ENCODE measurements at places on chromosomes 1 and 21.

DNA sequence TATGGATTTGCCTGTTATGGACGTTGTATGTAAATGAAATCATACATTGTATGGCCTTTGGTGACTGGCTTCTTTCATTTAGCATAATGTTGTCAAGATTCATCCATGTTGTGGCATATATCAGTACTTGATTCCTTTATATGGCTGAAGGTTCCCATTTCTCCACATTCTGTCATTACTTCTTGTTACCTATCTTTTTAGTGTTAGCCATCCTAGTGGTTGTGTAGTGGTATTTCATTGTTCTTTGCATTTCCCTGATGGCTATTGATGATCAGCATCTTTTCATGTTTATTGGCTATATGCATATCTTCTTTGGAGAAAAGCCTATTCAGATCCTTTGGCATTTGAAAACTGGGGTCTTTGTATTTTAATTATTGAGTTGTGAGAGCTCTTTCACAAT, 39.8 kb upstream of the PODN start:
- no peak for ATAC-seq

DNA sequence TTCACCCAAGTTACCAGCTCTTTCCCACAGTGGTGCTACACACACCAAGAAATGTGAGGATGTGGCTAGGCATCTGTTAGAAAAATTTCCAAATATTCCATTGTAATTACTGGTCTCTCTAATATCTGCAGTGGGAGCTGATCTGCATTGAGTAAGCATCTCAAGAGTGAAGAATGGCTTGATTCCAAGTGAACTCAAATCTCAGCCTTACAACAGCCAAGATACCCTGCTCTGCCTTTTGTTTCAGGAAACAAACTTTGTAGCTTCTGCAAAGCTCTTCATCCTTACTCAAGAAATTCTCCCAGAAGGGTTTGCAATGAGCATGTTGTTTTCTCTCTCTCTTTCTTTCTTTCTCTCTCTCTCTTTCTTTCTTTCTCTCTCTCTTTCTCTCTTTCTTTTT, 181.1 kb downstream of the FCRL5 start:
- no peak for ATAC-seq

GRCh38 chr1:181250038-181250437, 161.5 kb downstream of the IER5 start:
- no peak for ATAC-seq

DNA sequence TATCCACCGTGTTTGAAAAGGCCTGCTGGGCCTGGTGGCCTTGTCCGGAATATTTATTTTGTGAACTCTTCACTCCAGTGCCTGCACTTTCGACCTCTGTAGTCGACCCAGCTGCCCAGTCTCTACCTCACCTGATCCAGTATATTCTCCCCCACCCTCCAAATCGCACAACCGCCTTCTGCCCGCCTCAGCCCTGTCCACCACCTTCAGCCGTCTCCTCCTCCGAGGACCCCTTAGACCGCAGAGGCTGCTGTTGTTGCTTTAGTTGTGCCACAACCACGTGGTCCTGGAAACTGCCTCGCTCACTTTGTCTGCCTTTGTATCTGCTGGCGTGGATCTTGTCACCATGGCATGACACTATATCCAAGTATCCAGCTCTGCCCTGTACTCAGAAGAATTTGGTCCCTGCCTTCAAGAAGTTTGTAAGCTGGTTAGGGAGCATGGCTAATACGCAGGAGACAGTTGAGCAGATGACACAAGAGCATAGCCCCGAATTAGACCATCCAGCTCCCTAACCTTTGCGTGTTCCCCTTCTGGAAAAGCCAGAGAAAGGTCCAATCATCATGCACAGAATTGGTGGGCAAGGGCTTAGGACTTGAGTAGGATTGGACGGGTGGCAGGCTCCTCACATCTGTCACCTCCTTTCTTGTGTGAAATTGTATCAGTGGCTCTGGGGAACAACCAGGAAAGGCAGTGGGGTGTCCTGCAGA, 1.5 kb downstream of the PHGDH start:
- ATAC-seq, result no peak

- peak; percentile 45 for ATAC-seq
These were observed 203.2 kb downstream of the APP start for GRCh38 chr21:25967181-25967900.

DNA sequence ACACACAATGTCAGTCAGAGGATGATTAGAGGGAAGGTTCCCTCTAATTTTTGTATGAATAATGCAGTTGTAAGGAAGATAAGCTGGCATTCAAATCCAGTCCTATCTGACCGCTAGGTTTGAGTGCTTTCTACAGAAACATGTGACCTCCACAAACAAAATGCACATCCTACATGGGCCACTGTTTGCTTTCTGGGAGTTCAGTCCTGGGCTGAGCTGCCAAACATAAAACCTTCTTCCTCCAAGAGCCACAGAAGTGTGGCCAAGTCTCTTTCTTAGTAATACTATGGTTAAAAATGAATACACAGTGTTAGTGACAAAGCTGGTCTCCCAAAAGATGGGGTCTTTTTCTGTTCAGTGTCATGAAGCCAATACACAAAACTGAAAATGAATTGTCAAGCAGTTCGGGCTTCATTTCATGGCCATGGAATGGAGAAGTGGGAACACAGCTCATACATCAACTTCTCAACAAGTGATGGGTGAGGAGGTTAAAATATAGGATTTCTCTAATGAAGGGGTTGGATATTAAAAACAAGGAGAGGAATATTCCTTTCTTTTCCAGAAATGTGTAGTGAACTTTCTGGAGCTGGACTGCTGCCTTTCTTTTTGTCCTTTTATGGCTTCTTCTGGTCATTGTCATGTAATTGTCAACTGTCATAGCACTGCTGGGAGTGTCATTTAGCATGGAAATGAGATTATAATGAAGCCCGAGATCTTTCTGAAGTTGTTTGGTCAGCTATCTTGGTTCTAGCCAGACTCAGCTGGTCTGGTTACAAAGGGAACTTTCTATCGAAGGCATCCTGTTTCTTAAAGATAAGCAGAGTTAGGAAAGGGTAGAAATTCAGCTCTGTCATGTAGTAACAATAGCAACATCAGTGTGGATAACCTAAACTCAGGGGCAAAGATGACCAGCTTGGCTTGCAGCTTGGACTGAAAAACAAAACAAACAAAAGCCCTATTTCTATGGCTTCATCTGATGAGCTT, 135.1 kb downstream of the CHD1L start:
- no peak for ATAC-seq

DNA sequence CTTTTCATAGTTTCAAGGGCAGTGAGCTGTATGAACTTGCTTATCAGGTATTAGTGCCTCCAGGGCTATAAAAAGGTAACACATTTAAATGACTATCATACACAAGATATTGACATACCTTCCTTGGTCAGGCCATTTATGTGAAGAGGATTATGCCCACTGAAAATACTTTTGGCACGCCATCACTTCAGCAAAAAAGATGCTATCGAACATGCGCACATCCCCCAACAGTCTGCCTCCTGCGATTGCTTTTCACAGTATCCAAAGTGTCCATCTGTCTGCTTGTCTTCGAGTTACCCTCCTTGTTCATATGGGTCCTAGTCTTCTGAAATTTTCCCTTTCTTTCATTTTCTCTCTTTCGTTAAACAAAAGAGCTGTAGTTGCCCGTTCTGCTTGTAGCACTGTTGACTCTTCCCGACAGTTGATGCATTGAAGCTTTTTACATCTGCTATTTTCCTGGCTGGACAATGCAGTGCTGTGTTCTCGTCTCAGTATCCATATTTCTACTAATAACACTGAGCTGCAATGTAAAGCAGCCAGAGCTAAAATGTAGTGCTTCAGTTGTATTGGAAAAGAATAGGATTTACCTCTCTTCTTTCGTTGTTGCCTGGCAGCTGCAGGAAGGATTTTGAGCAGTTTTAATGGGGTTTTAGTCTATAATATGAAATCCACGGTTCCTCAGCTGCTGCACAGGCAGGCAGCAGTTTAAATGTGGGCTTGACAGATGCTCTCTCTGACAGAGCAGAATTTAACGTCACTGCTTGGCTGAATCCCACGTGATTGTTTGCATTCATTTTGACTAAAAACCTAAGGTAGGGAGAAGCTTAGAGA, at the start of gene B3GALT2:
TSS of gene B3GALT2 (minus strand) at position 713 of the 831 bp plus-strand sequence. CDS start 5,051 bp downstream, outside the sequence.
- peak; percentile 84 for ATAC-seq

- ATAC-seq, result no peak
These were observed 1.1 kb downstream of the CRCT1 start for GRCh38 chr1:152515434-152515783.

DNA sequence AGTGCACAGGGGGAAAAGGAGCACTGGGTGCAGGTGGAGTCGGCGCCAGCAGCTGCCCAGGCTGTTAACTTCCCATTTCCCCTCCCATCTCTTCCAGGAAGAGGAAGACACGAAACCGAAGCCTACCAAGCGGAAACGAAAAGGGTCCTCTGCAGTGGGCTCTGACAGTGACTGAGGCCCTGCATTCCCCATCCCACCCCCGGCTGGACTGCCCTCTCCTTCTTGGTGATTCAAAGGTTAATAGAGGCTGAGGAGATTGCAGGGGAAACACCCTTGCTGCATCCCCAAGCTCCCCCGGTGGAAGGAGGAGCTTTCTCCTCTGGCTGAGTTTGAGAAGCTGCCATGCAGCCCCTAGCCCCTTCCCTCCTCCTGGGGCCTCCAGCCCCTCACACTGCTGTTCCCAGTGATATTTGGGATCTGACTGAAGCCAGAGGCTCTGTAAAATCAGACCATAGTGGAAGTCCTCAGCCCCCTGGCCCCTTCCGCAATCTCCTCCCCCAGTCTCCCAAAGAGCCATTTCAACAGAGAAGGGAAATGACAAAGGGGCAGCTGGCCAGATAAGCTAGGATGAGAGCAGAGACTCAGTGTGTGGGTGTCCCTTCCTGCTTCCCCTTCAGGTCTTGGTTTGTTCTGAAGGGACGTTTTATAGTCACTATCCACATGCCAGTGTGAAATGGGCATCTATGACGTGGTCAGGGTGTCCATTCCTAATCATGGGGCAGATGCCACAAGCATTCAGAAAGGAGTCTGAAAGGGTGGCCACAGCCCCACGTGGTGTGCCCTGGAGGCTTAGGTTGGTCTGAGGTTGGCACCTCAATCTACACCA, 1.9 kb upstream of the SLC27A3 start:
- no peak for ATAC-seq

DNA sequence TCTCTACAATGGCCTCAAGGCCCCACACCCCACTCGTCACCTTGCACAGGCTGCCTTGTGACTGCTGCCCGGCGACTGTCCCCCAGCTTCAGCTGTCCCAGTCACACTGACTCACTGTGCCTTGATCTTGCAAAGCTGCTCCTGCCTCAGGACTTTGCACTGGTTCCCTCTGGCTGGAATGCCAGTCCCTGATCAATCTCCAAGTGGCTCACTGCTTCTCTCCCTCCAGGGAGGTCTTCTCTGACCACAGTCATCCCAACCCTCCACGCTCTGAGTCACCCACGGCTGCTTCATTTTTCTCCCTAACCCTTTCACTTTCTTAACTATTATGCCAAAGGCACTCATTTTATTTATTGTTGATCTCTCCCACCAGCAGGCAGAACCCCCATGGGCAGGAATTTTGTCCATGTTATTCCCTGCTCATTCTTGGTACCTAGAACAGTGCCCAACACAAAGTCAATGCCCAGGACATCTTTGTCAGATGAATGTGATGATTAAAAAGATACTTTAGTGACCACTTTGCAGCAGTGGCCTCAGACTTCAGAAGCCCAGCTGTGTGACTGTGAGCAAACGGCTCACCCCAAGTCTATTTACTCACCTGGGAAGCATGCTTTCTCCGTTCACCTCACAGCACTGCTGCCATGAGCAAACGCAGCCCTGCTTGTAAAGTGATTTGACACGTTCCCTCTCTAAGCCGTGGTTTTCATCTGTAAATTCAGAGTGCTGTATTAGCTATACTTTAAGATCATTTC, 53.4 kb downstream of the ZBTB18 start:
- ATAC-seq, result no peak

DNA sequence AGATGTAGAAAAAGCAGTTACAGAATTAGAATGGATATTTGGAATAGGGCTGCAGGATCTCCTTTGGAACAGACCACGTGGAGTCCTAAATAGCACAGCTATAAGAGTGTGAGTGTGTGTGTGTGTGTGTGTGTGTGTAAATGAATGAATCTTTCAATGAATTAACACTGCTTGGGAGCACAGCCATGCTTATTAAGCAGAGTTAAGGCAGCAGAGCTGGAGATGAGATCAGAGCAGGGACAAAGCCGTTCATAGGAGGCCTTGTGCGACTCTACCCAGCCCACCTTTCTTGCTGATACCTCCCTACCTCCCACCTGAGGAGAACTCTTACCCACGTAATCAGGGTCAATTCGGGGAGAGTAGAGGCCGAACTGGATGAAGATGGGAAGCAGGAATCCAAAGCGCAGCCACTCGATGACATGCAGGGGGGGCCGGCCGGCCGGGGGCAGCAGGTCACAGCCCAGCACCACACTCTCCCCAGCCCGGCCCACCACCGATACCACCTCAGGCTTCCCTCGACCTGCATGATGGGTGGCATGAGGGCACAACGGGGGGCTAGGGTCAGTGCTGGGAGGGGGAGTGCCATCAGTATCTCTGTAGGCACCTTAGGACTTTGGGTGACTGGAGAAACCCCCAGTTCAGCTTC, 2.7 kb downstream of the IGSF9 start:
- no peak for ATAC-seq

GRCh38 chr1:194277927-194278326, 1091.5 kb upstream of the B3GALT2 start:
- ATAC-seq, result peak; percentile 48

DNA sequence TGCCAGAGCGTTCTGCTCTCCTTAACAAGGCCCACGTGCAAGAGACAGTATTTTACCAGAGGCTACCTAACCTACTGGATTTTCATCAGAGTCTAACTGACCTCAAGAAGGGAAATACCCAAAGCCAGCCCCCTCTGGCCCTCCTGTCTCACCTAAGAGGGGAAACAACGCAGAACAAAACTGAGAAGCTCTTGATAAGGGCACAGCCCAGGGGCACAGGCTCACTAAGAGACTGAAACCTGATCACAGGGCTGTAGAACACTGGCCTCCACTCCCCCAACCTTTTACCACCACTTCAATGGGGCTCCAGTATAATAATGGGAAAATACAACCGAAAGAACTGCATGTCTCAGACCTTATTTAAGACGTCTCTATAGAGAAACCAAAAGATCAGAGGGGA, 449.5 kb upstream of the CAMK1G start:
- ATAC-seq, result no peak

DNA sequence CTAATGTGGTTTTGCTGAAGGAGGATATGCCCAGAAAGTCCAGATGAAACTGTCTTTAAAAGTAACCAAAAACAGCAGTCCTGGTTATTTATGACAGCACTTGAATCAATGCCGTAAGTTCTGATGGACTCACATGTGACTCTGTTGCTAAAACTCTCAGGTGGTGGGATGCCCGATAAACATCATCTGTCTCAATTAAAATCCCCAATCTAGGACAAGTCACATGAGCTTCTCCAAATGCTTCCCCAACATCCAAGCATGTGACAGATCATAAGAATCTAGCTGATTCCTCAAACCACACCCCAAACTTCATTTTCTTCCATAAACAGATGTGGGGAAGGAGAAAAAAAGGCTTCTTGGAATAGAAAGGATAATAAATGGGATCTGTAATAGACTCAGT, 786 bp upstream of the CTSK start:
- no peak for ATAC-seq

DNA sequence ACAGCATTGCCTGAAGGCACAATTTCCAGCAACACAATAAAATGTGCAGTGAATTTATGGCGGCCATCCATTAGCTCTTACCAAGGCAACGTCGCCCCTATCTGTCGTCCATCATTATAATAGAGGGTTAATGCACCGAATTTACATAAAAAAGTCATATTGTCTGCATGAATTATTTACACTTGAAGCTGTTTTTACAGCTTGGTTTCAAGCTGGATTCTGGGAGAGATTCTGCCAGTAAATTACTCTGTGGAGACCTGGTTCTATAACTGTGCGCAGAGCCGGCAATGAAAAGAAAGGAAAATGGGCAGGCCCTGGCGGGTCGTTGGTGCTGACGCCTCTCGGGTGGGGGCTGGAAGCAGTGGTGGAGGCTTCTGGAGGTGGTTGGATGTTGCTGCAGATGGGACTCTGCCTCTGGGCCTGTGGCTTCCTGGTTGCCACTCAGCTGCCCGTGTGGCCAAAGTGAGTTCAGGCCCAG, 48.9 kb upstream of the POU3F1 start:
- no peak for ATAC-seq
